ENCODE measurements at places on chromosomes 4 and X. TPM values are rescaled to one million over a fixed set of nuclear protein-coding genes. Genes with fewer than 3 reads are reported as not detected.

Gene MAGEA10
- total RNA-seq = not detected

Gene CT55
- total RNA-seq = not detected

DNA sequence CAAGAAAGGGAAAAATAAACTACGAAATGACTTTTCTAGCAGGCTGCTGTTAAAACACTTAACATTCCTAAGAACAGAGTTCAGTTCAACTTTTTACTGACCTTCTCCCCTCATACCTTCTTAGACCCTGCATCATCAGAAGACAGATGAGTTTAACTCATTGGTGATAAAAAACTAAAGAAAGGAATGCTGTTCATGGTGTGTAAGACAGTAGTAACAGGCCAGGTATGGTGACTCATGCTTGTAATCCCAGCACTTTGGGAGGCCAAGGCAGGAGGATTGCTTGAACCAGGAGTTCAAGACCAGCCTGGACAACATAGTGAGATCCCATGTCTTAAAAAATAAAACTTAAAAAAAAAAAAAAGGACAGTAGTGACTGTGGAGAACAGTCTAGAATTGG is 16.2 kb downstream of the RBM47 start:
- no peak for DNase-seq

Gene TNIP3
- 0.49 TPM for total RNA-seq

DNA sequence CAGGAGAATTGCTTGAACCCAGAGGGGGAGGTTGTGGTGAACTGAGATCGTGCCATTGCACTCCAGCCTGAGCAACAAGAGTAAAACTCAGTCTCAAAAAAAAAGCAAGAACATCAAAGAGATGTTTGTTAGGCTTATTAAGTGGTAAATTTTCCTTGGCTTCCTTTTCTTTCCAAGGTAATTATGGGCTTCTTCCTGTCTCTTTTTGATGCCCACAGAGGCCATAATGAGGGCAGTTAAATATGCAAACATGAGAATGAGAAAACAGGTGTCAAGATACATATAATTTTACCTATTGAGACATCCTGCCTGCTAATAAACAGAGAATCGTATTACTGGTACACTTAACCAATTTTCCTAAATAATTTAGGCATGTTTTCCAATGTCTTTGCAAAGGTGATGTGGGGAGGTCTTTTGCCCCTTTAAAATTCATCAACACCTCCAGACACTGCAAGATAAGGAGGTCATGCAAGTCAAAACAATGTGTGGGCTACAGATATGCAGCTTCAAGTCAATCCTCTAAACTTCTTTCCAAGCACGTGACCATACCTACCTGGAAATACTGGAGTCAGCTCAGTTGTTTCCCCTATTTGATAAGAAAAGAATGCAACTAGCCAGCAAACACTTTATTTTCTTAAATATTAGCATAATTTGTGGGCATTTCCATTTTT is 2.7 kb downstream of the SLC39A8 start:
- DNase-seq = no peak

Gene TRIM60
- not detected for total RNA-seq

Gene TSR2
- 44.5 TPM for total RNA-seq

- DNase-seq = no peak
Measured at GRCh38 chrX:20315140-20315539, 48.4 kb upstream of the RPS6KA3 start.

Gene RAB40AL
- not detected for total RNA-seq

DNA sequence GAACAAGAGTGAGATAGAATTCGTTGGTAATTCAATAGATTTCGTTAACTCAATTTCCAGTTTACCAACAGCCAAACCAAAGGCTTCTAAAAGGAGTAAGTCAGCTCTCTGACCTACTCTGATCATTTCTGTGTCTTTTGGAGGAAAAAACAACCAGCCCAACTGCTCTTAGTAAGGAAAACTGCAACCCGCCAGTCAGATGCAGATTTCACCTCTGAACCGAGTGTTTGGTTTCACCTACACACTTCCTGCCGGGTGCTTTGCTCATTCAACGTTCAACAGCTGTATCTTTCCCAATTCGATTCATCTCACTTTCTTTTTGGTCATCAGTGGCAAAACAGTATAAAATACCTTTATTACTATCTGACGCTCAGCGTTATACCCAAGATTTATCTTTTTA is 24.5 kb downstream of the TMSB4X start:
- peak; percentile 59 for DNase-seq

DNA sequence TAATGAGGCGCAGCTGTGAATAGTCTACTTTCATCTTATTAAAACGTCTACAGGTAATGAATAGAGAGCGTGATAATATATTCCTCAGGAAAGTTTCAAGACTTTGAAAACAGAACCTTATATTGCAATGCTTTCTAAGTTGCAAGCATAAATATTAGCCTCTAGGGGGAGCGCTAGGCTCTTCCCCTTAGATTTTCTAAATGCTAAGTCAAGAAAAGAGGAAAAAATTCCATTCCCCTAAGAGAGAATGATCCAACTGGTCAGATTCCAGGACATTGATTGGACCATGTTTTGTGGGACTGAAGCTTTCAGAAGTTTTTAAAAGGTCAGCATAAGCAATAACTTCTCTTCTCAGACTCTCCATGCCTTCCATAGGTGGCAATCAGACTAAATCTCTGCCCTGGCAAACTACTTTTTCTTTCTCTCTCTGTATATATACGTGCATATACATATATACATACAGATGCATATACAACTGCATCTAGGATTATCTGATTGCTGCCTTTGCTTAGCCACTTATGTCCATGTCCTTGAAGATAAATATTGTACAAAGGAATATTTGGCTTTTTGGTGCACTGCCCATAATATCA is 492.9 kb downstream of the INPP4B start:
- DNase-seq = no peak

DNA sequence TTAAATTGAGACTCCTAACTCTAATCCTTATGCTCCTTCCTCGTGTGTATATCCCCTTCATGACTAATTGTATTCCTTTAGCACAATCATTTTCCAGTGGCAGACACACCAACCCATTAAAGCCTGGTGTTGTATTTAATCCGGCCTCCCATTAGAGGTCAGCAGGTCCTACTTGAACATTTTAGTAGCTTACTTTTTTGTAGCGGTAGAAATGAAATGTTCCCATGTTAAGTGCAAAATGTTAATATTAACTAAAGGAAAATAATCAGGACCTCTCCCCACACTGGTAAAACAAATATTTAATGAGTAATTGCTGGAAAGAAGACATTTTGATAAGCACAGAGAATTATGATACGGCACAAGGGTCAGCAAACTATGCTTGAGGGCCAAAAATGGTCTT is 3.4 kb downstream of the RAB33B start:
- DNase-seq = no peak

DNA sequence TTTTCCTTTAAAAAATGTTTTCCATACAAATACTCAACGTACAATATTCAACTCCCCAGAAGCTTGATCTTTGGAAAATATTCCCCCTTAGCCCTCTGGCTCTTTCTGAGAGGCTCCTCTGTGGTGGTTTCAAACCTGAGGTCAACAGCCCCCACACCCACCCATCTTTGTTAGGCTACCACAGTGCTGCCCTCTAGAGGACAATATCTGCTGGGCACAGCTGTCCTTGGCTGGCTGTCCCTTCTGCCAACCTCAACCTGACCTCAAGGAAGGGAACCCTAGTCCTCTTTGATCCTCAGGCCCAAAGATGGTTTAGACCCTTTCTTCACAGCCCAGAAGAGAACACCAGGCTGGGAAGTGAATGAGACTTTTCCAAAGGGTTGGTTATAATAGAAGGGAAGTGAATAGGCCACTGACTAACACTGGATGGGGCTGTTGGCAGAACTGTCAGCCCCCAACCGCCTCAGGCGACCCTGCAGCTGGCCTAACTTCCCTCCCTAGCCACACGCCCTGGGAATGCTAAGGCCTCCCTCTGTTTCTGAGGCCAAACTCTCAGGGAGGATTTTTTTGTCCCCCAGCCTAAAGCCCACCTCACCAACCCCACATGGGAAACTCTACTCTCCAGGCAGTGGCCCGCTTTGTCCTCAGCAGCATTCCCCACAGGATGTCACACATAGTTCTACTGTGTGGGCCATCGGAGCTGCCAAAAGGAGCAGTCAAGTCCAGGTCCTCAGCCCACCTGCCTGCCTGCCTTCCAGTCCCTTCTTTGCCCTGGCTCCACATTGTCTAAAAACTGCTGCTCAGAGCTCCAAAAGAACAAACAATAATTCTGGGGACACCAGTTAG is 34.3 kb downstream of the NYX start:
- DNase-seq = no peak

DNA sequence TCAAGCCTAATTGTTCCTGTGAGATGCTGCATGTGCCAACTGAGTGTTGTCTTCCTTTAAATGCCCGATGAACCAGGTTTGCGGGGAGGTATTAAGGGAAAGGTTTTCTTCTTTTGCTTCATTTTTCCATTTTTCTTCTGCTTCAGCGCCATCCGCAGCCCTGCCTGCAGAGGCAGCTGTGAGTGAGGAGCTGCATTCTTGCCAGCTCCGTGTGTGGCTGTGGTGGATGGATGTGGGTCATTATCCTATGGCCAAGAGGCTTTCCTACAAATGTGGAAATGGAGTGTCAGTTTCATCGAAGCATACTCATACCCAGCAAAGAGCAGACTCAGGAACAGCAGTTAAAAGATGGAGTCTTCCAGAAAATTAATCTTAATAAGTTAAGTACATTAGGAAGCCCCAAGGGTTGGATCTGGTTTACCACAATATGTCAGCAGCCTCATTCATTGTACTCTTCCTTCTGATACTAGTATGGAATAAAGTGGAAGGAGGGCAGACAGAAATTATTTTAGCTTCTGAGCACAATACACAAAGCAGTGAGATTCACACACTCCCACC is 37.6 kb downstream of the TNIP3 start:
- DNase-seq = no peak

Gene MAGEC2
- not detected for total RNA-seq

Gene RNF212
- 7.7 TPM for total RNA-seq

Gene SLC6A14
- total RNA-seq = not detected

DNA sequence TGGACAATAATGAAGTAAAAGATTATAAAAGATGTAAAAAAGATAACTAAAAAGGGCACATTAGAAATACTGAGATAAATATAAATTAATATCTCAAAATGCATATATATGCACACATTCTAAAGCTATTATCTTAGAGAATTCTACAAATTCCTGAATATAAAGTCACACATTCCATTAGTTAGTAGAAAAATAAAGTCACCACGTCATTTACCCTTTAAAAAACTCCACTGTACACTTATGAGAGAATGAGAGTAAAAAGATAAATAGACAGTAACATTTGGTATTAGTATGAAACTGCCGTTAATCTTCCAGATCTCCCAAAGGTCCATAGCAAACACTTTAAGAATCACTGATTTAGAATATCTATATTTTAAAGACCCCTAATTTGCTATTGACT is 67.2 kb upstream of the IL15 start:
- DNase-seq = no peak
